ENCODE measurements at places on chromosomes 16 and 17.
A peak's percentile ranks its signal among the peaks of the same experiment; 100 is the strongest.

DNA sequence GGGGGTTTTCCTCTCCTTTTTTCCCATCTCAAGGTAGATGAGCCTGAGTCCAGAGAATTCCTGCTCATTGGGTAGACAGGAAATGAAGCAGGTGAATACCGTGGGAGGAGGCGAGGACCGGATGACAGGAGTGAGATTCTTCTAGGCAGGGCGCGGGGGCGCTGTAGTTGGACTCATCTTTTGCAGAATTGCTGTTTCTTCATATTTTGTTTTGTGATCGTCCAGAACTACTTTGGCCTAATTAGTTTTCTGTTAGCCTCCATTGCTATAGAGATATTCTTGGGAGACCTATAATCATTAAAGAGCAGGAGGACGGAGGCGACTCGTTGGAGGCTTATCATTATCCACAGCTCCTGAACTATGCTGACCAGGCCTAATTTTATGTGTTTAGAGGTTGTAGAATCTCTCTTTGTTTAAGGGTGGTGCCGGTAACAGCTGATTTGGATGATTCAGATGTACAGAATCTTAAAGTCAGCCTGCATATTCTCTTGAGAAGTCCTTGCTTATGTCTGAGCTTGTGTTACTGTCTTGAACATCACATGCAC lies 650 bp downstream of the ATP6V0A1 start:
- DNase-seq = peak; percentile 11

- no peak for DNase-seq
Measured at GRCh38 chr16:64882078-64882784, 239.6 kb downstream of the CDH11 start.

GRCh38 chr17:330993-331701 lies 21.5 kb downstream of the RPH3AL start:
- DNase-seq = no peak

DNA sequence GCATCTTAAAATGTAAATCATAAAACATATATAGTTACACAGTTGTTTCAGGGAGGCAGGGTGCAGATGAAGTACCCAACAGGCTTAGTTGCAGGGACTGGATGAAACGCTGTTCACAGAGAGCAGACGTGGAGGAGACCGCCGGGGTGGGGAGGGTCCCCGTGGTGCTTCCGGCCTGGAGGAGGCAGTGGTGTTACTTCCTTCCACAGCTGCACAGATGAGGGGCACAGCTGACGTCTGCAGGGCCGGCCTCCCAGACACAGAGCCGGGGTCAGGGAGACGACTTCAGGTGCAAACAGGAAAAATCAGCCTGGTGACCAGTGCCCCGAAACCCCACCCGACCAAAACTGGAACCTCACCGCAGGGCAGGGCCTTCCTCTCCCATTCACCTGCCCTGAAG lies 17.1 kb downstream of the SPIRE2 start:
- no peak for DNase-seq

- DNase-seq = no peak
Measured at GRCh38 chr16:86018487-86018886, 119.5 kb downstream of the IRF8 start.

GRCh38 chr17:79273660-79274059 lies 199.0 kb downstream of the ENGASE start:
- no peak for DNase-seq

- no peak for DNase-seq
Measured at GRCh38 chr16:79131321-79132075, 469.0 kb downstream of the MAF start.

DNA sequence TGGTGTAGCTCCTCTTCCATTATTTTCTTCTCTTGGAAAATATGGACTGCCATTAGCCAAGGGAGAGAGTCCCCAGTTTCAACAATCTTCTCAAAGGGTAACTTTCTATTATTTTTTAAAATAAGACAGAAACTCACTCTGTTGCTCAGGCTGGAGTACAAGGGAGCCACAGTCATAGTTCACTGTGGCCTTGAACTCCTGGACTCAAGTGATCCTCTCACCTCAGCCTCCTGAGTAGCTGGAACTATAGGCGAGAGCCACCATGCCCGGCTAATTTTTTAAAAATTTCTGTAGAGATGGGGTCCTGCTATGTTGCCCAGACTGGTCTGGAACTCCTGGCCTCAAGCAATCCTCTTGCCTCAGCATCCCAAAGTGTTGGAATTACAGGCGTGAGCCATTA lies 13.1 kb downstream of the COG4 start:
- DNase-seq = no peak

DNA sequence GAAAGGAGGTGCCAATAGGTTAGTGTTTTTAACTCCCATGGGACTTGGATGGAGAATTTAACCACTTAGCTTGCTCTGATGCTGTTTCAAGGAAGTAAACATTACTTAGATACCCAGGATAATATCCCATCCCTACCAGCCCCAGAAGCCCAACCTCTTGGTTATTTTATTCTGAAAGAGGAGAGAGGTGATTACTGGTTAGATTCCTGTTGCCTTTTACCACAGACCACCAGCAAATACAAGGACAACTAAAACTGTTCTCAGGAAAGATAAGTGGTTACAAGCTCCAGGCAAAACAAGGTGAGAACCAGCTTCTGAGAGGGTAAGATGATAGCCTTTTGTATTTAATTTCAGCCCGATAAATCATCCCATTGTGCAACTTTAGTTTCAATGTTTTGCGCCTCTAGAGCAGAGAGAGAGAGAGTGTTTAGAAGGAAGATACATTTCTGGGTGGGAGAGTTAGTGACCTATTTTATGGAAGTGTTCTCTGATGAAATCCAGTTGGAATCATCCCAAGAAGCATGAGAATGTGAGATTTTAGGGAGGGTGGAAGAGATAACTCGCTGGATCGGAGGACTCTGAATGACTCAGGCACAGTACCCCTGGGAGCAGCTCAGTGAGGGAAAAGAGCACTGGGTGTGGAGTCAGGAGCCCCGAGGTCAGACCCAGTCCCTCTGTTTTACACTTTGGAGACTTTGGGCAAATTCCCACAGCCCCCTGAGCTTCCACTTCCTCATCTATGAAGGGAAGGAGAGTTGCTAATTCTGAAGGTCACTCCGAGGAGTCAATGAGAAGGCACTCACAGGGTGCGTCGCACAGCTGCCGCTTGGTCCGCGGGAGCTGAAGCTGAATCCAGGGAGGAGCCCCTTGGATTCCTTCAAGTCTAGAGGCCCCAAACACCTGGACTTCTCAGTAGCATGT lies 12.1 kb downstream of the GLP2R start:
- DNase-seq = no peak

GRCh38 chr16:49415083-49415482 lies 41.5 kb downstream of the C16orf78 start:
- no peak for DNase-seq

DNA sequence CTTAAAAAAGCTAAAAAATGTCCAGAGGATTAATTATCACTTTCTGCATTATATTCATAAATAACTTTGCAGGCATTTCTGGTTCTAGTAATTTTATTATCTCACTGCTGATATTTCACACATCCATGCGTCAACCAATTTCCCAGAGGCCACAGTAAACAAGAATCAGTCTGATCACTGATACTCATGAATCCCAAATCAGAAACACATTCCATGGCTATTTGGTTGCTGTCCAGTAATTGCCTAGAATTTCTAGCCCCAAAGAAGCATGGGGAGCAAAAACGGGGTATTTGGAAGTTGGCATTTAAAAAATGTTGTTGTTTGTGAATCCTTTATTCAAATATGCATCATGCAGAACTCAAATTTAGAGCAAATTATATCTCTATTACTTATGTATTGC lies 244.8 kb downstream of the CDH8 start:
- DNase-seq = no peak

DNA sequence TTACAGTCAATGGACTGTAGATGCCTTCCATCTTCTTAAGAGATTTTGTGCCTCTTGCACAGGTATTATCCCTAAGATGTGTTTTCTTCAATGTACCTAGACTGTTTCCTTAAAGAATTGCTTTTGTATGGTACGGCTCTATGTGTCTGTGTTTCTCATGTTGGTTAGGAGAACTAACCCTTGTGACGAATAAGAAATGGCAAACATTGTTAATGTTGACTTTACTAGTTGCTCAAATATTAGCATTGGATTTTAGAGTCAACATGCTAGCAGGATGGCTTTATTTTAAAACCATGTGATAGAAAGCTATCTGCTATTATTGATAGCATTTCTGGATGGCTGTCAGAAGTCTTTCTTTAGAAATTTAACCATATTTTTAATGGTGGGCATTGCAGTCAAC lies 34.5 kb downstream of the WWOX start:
- DNase-seq = no peak

GRCh38 chr17:78082988-78083387 lies 45.6 kb downstream of the TMC6 start:
- DNase-seq = no peak

GRCh38 chr16:79589601-79590102 lies 10.9 kb downstream of the MAF start:
- DNase-seq = no peak

GRCh38 chr17:968812-969730 lies 10.5 kb downstream of the NXN start:
- DNase-seq = no peak

- DNase-seq = no peak
Measured at GRCh38 chr16:14399378-14400284, 230.4 kb downstream of the PARN start.

- no peak for DNase-seq
Measured at GRCh38 chr17:18025241-18025944, 13.6 kb downstream of the ATPAF2 start.

DNA sequence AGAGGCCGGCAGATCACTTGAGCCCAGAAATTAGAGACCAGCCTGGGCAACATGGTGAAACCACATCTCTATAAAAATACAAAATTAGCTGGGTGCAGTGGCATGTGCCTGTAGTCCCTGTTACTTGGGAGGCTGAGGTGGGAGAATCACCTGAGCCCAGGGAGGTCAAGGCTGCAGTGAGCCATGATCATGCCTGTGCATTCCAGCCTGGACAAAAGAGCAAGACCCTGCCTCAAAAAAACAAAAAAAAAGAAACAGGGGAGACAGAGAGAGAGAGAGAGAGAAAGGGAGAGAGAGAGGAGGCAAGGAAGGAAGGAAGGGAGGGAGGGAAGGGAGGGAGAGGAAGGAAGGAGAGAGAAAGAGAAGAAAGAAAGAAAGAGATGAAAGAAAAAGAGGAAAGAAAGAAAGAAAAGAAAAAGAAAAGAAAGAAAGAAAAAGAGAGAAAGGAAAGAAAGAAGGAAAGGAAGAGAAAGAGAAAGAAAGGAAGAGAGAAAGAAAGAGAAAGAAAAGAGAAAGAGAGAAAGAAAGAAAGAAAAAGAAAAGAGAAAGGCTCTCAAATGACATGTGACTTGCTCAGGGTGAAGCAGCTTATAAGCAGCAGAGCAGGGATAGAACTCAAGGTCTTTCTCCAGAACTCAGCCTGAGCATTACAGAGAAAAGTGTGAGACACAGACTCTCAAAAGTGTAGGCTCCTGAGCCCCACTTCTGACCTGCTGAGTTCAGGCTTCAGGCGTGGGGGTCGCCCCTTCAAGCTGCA lies 15.5 kb downstream of the CX3CL1 start:
- DNase-seq = no peak

DNA sequence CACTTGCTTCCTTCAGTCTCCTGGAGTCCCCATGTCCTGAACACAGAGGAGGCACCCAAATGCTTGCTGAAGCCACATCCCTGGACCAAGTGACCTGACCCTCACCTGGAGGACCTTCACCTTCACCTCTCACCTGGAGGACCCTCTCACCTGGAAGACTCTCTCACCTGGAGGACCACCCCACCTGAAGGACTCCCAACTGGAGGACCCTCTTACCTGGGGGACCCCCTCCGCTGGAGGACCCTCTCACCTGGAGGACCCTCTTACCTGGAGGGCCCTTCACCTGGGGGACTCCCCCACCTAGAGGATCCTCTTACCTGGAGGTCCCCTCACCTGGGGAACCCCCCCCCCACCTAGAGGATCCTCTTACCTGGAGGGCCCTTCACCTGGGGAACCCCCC lies 573 bp upstream of the CDK10 start:
- DNase-seq = no peak

GRCh38 chr16:85640254-85640558 lies 27.1 kb downstream of the GSE1 start:
- no peak for DNase-seq

- peak; percentile 18 for DNase-seq
Measured at GRCh38 chr16:57999971-58000705, at the start of gene ZNF319. Gene ZNF319 (minus strand): TSS chr16:58000672. CDS start chr16:57998265, 2,407 bp downstream.

DNA sequence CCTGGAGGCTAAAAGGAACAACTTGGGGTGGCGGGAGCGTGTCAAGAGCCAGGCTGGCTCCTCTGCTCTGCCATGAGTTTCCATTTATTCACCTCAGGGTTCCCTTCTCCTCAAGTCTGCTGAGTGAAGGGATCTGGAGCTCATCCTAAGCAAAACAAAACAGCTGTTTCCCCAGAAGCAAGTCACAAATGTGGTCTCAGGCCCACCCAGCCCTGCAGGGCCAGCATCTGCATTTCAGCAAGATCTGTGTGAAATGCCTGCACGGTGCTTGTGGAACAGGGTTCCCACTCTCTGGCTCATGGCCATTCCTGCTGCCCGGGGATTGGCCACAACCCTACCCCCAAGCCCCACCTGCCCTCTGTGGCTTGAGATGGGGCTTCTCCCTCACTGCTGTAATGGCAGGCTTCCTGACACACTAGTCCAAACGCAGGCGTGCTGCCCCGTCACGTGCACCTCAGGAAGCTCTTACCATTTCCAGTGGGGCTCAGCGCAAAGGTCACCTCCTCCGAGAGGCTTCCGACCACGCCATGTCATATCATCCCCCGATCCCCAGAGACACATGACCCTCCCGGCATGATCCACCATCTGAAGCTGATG lies 2.3 kb downstream of the SLC38A8 start:
- no peak for DNase-seq

- DNase-seq = peak; percentile 14
Measured at GRCh38 chr17:64218066-64218465, 45.0 kb downstream of the TEX2 start.

GRCh38 chr16:78553268-78554039 lies 454.0 kb downstream of the WWOX start:
- DNase-seq = no peak
